ENCODE measurements at places on chromosomes 16 and 17. TPM values are rescaled to one million over a fixed set of nuclear protein-coding genes. Genes with fewer than 3 reads are reported as not detected.
A peak's percentile ranks its signal among the peaks of the same experiment; 100 is the strongest.

DNA sequence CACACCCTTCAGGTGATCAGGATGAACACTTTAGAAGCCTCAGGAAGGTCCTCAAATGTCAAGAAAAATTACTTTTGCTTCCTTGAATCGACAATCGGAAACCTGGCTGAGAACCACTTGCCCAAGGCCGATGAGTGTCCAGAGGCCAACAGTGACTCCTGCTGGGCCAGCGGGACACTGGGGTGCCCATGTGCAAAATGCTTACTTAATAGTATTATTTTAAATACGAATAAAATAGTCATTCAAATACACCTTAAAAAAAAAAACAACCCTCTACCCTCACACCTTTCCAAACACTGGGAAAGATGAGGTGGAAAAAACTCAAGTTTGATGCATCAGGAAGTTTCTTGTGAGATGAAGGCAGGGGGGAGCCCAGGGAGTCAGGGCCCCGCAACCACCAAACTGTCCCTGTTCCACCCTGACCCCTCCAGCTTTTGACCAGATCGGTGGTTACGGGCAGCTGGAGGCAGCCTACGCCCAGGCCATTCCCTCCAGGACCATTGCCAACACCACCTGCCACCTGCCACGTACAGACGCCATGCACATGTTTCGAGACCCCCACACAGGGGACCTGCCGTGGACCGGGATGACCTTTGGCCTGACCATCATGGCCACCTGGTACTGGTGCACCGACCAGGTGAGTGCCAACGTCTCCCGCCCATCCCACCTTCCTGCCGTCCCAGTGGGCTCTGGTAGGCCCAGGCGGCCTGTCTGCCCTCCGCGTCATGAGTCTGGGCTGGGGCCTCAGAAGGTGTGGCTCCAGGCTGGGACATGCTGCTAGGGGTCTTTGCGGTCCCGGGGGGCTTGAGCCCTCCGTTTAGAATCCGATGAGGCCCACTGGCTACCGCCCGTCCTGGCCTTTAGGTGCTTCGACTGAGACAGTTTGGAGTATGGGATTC lies 18.9 kb downstream of the SLC5A10 start:
- DNase-seq: no peak

DNA sequence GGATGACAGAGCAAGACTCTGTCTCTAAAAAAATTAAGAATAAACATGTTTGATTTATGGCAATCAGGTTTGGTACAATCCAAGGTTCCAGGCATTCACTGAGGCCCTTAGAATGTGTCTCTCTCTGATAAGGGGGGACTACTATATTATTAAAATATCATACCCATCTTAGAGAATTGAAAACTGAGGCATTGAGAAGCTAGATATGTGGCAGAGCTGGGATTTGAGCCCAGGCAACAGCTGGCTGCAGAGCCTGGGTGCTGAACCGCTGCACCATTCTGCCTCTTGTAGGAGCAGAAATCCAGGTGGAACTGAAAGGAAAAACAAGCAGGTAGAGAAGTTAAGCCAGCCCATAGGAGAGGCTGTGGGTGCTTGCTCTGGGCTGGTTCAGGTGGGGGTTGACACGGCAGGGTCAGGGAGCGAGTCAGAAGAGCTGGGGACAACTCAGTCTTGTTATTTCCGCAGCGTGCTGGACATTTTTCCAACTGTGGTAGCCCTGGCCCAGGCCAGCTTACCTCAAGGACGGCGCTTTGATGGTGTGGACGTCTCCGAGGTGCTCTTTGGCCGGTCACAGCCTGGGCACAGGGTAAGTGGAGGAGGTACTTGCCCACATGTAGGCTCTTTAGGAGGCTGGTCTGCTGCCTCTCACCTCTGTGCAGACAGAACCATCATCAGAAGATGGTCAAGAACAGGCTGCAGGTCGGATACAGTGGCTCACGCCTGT lies 62.5 kb downstream of the WIPI1 start:
- DNase-seq: no peak

DNA sequence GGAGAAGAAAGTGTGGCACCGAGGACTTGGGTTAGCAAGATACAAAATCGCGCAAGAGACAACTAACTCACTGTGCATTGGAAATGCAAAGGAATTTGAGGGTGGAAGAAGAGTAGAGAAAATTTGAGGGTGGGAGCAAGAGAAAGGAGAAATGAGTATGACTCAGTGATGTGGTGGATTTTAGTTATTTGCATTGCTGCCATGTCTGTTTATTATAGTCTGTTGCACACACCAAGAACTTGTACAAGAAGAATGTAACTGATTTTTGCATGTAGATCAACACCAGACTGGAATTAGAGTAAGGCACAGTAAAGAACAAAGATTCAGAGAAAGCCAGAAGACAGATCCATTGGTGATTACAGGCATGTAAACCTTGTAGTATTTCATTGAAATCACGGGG lies 71.6 kb upstream of the SMIM36 start:
- DNase-seq: no peak

- no peak for DNase-seq
Measured at GRCh38 chr16:78628461-78629045, 529.1 kb downstream of the WWOX start.

DNA sequence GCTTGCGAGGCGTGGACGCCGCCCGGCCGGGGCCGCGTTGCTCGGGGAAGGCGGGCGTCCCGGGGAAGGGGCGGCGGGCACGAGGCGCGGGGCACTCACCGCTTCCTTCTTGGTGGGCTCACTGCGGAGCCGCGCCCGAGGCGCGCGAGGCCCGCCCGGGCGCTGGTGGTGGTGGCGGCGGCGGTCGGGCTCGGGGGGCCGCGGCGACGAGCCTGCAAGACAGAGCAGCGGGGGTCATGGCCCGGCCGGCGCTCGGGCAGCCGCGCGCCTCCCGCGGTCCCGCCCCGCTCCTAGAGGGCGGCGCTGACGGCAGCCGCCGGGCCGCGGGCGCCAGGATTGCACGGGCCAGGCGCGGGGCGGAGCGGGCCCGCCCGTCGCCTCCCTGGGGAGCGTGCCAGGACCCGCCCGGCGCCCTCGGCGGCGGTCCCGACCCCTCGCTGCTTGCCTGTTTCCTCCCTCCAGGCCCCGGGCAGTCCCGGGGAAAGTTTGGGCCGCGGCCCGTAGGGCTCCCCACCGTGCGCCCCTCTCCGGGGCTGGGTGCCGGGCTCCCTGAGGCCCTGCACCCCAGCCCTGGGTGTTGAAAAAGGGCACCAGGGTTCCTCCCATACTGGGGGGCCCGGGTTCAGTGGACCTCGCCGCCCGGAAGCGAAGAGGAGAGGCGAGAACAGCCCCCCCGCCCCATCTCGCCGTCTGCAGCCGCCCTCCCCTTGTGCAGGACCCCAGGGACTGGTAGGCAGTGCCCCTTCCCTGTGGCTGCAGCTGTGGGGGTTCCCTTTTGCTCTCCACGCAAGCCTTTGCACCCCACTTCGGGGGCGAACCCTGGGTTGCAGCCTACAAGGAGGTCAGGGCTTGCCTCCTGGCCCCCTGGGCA lies at the start of gene C16orf74:
C16orf74 (minus strand) TSS at position 270 of the 871 bp plus-strand sequence. CDS start 15,879 bp downstream, outside the sequence.
- DNase-seq: no peak

DNA sequence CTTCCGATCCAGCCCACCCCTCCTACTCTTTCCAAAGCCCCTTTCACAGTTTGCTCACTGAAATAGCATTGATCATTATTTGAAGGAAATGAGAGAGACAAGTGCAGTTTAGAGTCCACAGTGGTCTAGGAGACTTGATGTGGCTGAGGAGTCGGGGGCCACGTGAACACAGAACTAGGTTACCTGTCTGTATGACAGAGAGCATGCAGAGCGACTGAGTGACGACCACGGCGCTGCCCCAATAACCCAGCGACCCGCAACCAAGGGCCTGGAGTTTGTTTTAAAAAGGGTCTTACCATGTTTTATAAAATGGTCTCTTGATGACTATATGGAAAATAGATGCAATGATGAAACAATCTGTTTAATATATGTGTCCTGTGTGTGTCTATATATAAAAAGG lies 39.5 kb downstream of the NDEL1 start:
- DNase-seq: no peak

GRCh38 chr16:72995151-72995881 lies 52.6 kb downstream of the ZFHX3 start:
- DNase-seq: no peak

DNA sequence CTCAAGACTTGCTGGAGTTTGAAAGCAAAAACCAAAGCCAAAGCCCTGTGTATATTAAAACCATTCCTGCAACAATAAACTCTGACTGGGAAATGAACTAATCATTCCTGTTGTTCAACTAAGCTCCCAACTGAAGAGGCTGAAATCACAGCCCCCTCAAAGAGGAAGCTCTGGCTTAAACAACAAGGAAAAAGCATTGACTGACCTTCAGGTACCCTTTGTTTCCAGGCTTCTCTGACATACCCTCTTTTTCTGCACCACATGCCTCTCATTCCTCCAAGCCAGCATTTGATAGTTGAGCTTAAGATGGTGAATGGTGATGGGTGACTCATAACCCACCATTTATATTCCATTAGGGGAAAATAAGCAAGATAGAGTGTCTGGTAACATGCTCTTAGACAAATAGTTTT lies 470.9 kb upstream of the SOX9 start:
- DNase-seq: no peak

- DNase-seq: no peak
Measured at GRCh38 chr17:13078591-13079385, 61.0 kb upstream of the ELAC2 start.

DNA sequence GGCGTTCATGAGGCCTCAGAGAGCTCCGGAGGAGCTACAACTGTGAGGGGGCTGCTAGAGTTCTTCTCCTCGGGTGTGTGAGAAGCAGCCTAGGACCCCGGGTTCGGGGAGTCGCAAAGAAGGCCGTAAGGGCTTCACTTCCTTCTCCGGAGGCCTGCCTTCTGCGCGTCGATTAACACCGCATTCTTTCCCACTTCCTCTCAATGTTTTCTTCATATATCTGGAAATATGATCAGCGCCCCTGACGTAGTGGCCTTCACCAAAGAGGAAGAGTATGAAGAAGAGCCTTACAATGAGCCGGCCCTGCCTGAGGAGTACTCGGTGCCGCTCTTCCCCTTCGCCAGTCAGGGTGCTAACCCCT lies 449 bp downstream of the SMCR8 start:
- DNase-seq: no peak

DNA sequence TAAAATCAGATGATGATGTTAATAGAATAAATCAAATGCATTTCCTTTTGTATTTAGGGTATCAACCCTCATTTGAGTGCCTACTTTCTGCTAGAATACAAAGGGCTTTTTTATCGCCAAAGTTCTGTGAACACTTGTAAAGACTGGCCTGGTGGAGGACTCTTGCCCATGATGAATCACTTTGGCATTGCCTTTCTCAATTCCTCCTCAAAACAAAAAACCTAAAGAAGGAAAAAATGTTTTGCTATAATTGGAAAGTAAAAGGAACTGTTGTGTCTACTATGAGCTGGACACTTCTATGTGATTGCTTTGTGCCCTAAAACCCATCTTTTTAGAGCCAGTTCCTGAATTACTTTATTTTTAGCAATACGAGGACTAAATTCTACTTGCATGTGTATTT lies 13.0 kb upstream of the DHRS11 start:
- DNase-seq: no peak

DNA sequence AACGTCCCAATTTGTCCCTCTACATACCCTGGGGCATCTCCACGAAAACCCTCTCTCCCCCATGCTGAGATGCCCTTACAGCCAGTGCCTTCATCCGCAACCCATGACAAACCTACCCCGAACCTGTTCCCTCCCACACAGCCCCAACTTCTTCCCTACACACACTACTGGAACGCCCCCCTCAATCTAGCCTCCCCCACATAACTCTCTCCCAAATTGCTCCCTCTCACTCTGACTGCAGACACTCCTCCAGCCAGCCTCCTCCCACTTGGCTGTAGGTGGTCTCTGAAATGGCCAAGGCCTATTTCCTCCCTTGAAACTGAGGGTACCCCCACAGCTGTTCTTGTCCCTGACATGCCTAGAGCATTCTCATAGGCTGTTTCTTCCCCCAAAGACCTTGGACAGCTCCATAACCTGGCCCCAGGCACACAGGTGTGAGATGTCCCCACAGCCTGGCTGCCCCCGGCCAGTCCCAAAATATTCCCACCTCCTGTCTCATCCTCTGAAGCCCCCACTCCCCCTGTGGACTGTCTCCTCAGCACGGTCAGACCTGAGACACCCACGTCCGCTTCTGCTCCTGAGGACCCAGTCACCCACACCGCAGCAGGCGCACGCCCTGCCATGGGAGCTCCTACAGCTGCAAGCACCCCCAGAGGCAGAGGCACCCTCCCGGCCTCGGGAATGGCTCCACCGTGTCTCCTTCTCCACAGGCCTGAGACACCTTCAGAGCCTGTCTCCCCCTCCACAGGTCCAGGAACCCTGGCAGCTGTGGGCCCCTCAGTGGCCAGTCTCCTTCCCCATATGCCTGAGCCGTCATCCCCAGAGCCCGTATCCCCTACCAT lies 3.7 kb downstream of the KIAA0753 start:
- no peak for DNase-seq

- DNase-seq: no peak
Measured at GRCh38 chr17:16872351-16873173, 99.4 kb downstream of the TNFRSF13B start.

DNA sequence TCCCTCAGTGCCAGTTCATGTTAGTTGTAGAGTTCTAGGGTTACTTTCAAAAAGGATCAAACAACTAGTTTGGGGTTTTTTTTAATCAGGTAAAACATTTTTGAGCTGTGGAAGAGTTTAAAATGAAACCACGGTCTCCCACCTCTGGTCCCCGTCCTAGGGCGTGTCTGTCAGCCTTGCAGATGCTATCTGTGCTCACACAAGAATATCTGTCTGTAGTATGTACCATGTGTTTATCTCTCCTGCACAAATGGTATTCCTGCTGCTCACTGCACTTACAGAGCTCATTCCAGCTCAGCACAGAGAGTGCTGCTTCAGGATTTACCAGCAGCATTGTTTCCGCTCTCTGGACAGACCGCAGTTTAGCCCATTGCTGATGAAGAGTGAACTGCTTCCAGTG lies 38.9 kb downstream of the UBN1 start:
- DNase-seq: no peak

DNA sequence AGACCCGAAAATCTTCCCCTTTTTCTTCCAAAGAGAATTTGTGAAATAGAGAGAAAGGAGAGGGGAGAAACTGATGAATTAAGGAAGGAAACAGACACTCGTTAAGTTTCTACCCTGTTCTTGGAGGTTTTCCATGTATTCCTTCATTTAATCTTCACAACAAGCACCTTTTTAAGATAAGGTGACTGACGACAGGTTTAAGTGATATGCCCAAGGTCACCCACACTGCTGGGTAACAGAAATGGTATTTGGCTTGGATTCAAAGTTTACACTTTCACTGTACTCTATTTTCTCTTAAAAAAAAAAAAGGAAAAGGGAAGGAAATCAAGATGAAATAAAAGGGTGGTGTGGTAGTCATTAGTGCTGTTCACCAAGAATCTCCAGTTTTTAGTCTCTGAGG lies 33.5 kb upstream of the TOX3 start:
- DNase-seq: no peak

GRCh38 chr16:75385507-75386152 lies 47.7 kb downstream of the CFDP1 start:
- peak; percentile 66 for DNase-seq

The TNK1 gene
- polyA plus RNA-seq: 4.9 TPM

The KCNJ16 gene
- 148 TPM for polyA plus RNA-seq

The LRRC75A gene
- polyA plus RNA-seq: 4.3 TPM

The CCL17 gene
- polyA plus RNA-seq: not detected

The HS3ST4 gene
- 0.52 TPM for polyA plus RNA-seq

The FA2H gene
- polyA plus RNA-seq: 2.7 TPM

The CRHR1 gene
- polyA plus RNA-seq: 0.36 TPM

The PIRT gene
- polyA plus RNA-seq: 0.21 TPM

The GNGT2 gene
- 1.8 TPM for polyA plus RNA-seq

The ADAD2 gene
- 0.35 TPM for polyA plus RNA-seq

Data from right renal pelvis (tissue), 4 donors.